ENCODE measurements at places on chromosomes 11 and 22.

- no peak for DNase-seq
Observed at GRCh38 chr22:28174509-28174908, 255.5 kb upstream of the PITPNB start.

- DNase-seq, result no peak
Observed at GRCh38 chr22:37965940-37966664, 12.6 kb downstream of the POLR2F start.

DNA sequence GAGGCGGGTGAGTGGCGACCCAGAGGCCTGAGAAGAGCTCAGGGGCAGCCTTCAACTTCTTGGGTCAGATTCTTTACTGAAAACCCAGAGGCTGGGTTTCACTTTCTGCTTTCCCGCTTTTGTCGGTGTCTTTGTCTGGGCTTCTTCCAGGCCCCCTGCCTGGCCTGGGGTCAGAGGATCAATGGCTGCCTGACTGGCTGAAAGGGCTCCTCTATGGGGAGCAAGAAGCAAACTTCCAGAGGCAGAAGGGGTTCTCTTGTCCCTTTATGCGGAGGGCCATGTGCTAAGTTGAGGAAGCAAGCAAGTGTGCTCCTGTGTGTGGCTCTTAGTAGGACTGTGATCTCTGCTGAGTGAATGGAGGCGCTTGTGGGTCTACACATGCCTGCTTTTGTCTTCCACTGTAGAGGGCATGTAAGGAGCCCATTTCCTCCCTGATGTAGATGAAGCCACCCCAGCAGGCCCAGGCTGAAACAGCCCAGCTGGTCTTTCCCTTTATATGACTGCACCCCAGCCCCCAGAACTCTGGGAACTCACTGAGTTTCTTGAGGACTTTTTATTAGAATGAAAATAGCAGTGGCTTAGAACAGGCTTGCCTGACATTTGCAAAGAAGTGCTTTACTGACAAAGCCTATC, 1.0 kb upstream of the PKNOX2 start:
- no peak for DNase-seq

GRCh38 chr11:75775056-75775455, 6.5 kb downstream of the DGAT2 start:
- no peak for DNase-seq

GRCh38 chr11:132131047-132131446, 760.6 kb downstream of the NTM start:
- no peak for DNase-seq

DNA sequence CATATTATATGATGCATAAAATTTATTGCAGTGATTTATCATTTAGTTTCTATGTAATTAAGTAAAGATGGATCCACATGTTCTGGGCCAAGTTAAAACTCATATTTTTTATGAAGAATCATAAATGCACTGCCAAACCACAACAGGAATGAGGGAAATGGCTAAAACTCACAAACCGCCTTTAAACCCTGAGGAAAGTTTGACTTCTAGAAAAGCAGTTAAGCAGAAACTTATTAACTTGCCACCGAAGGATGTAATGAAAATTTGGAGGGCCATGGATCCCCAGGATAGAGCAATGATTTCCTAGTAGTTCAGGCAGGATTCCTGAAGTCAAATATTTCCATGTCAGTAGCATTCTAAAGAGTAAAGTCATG, 218.3 kb upstream of the CTSC start:
- DNase-seq, result no peak

DNA sequence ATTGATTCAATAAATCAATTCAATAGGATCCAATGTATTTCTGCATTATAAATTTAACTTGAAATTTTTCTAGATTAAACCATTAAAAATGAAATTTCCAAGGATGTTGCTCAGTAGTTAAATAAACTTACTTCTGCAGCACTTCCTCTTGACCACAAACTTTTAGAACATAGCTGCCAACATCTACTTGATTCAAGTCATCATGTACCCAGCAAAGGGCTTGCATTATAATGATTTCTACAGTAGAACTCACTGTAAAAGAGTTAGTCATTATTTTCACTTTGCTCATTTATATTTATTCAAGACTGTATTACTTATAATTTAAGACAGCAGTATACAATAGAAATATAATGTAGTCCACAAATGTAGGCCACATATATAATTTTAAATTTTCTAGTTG, 59.2 kb downstream of the PIK3C2A start:
- no peak for DNase-seq

- DNase-seq, result no peak
Observed at GRCh38 chr22:37442135-37442534, 14.9 kb upstream of the ELFN2 start.
